ENCODE measurements at places on chromosomes 7 and 10.
A peak's percentile ranks its signal among the peaks of the same experiment; 100 is the strongest.

DNA sequence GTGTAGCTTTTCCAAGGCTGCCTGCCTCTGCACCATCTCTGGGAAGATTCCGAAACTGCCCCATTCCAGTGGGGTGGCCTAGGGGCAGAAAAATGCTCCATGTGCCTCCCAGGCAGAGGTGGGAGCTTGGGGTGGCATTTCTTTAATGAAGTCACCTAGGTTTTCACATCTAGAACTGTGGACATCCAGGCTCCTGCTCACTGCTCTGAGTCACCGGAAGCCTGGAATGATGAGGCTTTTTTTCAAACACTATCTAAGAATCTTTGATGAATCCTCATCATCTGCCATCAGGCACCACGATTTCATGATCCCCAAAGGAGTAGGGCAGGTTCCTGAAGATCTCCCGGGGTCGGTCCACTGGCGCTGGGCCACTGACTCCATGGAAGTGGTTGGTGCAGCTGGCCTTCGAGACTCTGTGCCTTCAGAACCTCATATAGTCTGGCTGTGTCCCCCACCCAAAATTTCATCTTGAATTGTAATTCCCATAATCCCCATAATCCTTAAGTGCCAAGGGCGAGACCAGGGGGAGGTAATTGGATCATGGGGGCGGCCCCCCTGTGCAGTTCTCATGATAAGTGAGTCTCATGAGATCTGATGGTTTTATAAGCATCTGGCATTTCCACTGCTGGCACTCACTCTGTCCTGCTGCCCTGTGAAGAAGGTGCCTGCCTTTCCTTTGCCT is 37.1 kb downstream of the MTURN start:
- no peak for DNase-seq

DNA sequence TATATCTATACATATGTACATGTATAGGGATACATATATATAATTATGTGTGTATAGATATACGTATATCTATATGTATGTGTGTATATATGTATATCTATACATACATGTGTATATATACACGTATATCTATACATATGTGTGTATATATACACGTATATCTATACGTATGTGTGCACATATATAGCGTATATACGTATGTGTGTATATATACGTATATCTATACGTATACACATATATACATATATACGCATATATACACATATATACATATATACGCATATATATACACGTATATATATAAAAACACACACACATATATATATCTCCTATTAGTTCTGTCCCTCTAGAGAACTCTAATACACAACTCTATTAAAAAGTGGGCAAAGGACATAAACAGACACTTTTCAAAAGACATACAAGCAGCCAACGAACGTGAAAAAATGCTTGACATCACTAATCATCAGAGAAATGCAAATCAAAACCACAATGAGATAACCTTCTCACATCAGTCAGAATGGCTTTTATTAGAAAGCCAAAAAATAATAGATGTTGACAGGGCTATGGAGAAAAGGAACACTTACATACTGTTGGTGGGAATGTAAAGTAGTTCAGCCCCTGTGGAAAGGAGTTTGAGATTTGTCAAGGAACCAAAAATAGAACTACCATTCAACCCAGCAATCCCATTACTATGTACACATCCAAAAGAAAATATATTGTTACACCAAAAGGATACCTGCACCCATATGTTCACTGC is 22.0 kb upstream of the TMEM120A start:
- DNase-seq: no peak

DNA sequence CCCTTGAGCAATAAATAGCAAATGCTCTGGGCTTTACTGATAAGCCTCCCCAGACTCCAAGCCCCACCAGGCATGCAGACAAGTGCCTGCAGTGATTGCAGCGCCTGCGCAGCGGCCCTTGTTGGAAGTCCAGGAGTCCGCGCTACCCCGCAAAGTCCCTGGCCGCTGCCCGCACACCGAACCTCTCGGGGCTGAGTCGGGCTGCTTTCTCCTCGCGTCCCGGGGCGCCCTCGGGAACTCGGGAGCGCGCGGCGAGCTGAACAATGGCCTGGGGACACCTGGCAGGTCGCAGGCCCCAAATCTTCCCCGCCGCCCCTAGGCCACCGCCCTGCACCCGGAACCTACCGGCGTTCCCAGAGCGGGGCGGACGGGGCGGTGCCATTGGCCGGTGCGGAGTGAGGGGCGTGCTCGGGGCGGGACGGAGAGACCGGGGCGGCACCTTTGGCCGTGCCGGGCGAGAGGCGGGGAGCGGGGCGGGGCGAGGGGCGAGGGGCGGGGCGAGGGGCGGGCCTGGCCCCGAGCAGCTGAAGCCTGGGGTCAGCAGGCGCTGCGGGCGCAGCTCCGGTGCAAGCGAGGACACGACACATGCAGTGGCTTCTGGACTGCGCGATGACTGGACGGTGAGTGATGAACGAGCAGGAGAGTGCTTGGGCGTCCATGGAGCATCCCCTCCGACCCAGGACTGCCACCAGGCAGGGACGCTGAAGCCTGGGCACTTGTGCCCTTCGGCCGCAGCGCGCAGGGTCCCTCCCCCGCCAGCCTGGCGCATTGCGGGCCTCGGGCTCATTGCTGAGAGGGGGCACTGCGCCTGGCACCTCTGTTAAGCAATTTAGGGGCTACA is at the start of gene RASSF4:
TSS of gene RASSF4 (plus strand) at position 556 of the 841 bp plus-strand sequence. CDS start 10,401 bp downstream, outside the sequence.
- peak; percentile 92 for DNase-seq

DNA sequence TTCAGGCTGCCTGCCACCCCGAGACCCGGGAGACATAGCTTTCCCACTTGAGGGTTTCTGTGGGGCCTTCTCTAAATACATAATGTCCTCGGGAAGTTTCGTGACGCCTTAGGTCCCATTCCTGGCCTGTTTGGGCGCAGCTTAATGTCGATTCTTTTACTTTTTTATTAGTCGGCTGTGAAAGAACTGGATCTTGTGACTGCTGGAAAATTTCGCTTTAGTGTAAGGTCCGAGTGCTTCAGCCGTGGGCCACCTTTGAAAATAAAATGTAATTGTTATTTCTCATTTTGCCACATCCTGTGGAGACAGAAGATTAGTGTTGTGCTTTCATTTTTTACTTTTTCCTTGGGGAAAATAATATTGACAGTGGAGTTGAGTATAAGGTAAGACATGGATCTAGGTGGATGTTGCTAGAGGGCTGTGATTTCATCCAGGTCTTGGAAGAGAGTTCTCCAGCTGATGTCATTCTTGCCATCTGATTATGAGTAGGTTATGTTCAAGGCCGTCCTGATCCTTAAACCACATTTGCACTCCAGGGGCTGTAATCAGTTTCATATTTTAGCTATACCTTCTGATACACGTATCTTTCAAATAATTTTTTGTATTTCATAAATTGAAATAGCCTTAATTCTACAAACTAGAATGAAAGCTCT is 830 bp downstream of the RAB18 start:
- no peak for DNase-seq

DNA sequence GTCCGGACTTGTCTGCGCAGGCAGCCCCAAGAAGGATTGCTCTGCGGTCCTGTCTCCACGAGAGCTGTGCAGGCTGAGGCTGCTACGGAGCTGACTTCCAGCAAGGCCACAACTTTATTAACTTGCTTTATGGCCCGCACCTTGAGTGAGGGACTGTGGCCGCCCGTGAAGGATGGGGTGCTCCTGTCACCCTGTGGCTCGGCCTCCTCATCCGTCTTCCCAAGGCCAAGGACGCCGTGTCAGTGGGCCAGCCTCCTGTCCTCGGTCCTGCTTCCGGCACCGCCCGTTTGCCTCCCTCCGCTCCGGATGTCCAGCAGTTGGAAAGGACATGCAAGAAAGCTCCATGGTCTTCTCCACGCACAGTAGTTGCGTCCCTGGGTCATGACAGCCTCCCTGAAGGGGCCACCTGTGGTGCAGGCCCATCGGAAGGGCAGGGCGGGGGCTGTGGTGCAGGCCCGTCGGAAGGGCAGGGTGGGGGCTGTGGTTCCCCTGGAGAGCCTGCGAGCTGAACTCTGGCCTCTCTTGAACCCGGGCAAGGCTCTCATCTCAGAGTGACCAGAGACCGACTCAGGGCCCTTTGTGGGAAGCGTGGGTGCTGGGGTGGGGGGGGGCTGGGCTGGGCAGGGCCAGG is 87.1 kb downstream of the NKX6-2 start:
- no peak for DNase-seq

Data from activated gamma-delta T cell treated with Interleukin-2 at 50 U/mL for 16 hours (primary cell).